ENCODE measurements at places on chromosomes 11 and 22.

GRCh38 chr22:29994027-29994715 is 86.1 kb upstream of the HORMAD2 start:
- no peak for DNase-seq

DNA sequence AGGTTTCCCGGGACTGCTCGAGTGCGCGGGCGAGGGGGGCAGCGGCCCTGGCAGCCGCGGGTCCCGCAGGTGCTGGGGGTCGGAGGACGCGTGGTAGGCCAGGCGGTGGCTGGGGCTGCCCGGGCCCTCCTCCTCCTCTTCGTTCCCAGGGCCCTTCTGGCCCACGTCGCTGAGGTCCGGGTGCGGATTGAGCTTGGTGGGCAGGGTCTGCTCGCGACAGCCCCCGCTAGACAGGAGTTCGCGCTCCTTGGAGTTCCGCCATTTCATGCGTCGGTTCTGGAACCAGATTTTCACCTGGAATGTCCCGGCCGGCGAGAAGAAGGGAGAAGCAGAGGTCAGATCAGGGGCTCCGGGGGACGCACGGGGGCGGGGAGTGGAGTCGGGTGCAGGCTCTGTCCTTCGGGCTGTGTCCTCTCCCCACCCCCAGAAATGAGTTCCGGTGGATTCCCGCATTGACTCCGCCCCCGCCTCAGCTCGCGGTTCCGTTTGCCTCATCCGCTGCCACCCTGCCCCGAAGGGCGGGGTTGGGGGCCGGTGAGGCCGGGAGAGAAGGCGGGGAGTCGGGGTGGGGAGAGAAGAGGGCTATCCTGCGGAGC is 3.9 kb downstream of the DBX1 start:
- no peak for DNase-seq

DNA sequence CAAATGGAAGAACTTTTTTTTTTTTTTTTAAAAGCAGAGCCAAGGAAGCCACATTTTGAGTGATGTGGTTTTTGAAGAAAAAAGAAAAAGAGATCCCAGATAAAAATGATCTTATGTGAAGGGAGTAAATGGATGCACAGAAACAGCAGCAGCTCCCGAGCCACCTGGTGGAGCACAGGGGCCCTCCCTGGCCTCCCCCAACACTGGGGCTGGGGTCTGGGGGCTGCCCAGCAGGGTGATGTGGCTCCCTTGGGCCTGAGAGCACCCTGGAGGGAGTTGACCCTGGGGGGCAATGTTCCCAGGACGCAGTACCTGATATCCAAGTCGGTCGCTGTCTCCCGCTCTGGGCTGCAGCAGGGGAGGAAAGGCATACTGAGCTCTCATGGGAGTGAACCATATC is 26.5 kb upstream of the KCNJ11 start:
- no peak for DNase-seq

DNA sequence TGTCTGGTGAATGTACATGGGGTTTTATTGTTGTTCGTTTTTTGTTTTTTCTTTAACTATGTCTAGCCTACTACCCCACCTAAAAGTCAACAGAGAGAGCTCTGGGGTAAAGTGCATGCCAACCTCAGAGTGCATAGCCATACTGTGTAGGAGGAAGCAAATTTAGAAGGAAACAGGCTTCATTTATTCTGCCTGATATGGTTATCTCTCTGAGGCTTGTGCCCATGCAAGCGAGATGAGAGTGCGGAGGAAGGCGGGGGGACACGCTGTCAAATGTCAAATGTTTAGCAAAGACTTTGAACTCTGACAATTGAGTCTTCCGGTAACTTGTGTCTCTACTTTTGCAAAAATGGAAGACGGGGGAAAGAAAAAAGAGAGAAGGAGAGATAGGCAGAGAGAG is 295.5 kb downstream of the ETS1 start:
- DNase-seq = no peak
